ENCODE measurements at places on chromosomes 3 and 15.

DNA sequence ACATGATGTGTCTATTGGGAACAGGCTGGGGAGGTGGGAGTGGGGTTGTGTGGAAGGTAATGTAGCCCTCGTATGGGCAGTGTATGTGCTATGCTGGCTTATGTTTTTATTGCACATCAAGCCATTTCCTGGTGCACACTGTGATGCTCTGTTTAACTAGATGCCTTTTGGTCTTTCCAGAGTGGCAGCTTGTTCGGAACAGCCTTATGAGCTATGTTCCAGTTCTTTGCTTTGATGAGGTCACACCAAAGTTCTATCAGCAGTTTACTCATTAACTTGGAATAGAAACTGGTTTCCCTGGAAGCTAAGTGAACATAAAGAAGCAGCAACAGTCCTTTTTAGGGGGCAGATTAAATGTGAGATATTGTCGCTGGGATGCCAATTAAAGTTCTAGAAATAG is 133.9 kb downstream of the DIPK2A start:
- no peak for DNase-seq

DNA sequence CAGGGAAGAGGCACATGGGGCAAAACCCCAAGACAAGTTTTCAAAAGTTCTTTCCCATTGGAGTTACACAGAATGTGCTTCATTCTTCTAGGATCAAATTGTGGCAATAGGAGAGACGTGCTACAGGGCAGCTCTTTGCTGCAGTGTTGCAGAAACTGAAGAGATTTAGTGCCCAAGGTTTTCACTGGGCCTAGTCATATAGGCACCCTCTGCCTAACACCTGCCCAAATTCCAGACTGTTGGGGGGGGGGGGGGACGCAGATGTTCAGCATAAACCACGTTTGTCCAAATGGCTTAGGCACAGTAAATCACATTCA is 346.8 kb upstream of the ZNF717 start:
- no peak for DNase-seq

GRCh38 chr3:66000506-66000905 is 38.2 kb downstream of the MAGI1 start:
- DNase-seq: no peak

GRCh38 chr15:52228921-52229320 is 37.7 kb upstream of the GNB5 start:
- peak; percentile 11 for DNase-seq

DNA sequence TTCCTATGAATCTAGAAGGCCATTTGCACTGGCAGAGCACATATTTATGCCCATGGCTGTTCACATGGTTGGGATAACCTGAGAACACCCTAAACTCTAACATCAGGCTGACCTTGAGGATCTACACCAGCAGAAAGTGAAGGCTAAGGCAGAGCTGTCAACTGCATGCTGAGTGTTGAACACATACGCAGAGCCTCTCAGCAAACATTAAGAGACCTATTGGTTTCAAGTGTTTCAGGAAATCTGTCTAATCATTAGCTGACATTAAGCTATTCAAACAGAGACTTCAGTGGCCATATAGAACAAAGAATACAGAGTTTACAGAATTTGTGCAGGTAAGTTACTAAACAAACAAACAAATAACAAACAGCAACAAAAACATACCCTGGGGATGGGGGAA is 16.1 kb upstream of the SEC61A1 start:
- no peak for DNase-seq

GRCh38 chr15:66269326-66270090 is 16.0 kb upstream of the MEGF11 start:
- peak; percentile 82 for DNase-seq

- DNase-seq: peak; percentile 66
Observed at GRCh38 chr3:175260145-175260794, 401.1 kb downstream of the NAALADL2 start.

GRCh38 chr15:90482124-90483011 is 47.4 kb upstream of the CRTC3 start:
- DNase-seq: peak; percentile 71

GRCh38 chr3:149575961-149576564 is 81.8 kb downstream of the WWTR1 start:
- peak; percentile 98 for DNase-seq

All from PC-3 (cell line).